ENCODE measurements at places on chromosomes 6 and 20.

DNA sequence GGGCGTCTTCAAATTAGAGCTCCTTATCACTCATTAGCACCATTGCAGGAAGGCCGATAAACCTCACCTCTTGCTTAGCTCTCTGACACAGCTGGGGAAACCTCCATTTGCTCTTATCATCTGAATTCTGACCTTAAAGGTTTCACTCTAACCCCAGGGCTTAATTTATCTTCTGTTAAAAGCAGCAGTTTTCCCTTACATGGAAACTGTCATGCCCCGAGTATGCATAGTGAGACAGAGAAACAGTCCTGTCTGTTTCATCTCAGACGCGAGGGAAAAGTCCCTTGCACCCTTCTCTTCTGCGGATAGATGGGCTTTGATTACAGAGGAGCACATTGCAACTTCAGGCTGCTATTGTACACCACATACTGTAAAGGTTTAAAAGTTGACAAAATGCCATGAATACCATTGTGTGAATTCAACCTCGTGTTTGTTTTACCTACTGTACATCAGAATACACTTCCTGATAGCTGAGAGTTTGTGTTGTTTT lies 191.5 kb upstream of the BMP2 start:
- DNase-seq, result no peak

GRCh38 chr20:38229376-38230252 lies 30.9 kb downstream of the KIAA1755 start:
- DNase-seq, result no peak

GRCh38 chr6:91572878-91573277 lies 986.0 kb upstream of the MAP3K7 start:
- no peak for DNase-seq

GRCh38 chr6:82970839-82971238 lies 94.8 kb downstream of the UBE3D start:
- DNase-seq, result no peak

DNA sequence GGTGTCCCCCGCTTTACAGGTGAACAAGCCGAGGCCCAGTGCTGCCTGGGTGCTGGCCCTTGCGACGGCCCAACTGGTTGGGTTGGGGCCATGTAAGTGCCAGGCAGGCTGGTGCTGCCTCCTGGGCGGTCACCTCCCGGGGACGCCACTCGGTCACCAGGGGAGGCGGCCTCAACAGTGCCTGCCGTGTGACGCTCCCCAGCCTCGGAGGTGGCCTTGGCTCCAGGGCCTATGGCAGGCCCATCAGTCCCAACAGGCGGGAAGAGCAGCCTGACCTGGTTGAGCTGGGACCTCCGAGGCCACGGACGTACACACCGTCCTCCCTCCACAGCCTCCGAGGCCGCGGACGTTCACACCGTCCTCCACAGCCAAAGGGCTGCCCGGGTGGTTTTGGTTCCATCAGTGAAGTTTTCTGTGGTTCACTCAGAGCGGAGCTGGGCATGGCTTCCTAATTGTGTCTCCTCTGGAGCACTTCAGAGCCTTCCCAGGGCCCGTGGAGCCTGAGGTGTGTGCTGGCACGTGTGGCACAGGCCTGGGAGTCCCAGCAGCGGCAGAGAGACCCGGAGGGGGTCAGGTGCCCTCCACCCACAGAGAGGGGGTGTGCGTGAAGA lies 19.3 kb upstream of the SLCO4A1 start:
- no peak for DNase-seq

- no peak for DNase-seq
Measured at GRCh38 chr6:32638532-32639219, 1.5 kb downstream of the HLA-DQA1 start.

- DNase-seq, result no peak
Measured at GRCh38 chr6:151372164-151372563, 19.2 kb downstream of the ZBTB2 start.

GRCh38 chr6:4100655-4101054 lies 21.7 kb upstream of the FAM217A start:
- DNase-seq, result no peak

DNA sequence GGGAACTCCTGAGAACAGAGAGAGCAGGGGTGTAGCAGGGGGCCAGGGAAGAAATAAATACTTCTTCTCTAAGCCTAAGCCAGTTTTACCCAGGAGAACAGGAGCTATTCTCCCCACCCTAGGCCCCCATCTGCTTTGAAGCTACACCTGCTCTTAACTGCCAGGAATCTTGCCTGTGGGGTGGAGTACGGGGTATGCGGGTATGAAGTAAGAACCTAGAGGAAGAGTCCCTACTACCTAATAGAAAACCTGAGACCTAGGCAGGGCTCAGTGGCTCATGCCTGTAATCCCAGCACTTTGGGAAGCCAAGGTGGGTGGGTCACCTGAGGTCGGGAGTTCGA lies 1.5 kb downstream of the SLC29A1 start:
- no peak for DNase-seq

DNA sequence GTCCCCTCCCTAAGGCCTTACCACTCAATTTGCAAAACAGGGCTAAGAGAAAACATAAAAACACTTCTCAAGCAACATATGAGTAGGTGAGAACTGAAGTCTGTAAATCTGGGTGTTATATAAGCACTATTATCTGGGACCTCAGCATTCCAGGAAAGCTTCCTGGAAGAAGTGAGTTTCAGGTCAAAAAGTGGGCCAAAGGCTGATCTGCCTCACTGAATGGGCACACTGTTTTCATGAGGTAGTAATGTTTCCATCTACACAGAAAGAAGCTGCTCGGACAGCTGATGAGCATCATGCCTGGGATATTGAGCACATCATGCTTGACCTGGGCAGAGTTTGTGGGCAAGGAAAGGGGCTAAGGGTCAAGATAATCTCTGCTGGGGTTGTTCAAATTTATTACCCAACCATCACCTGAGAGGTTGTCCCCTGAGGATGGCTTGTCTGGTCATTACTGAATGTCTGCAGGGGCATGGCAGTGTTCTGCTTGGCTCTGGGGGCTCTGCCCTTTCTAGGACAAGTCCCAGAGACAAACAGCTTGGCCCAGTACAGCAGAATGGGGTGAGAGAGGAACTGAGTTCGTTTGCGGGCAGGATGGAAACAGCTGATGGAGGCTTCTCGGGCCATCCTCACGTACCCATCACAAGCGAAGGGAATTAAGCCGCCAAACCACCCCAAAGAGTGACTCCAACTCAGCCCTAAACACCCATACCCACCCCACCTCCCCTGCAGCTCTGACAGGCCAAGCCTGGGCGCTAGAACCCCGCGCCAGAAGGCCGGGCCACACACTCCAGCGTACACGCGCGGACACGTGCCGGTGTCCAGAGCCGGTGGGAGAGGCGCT lies 1.2 kb upstream of the SYNJ2 start:
- no peak for DNase-seq

Measured in right atrium auricular region (tissue), 2 donors.